Stimulated activated CD4-positive, alpha-beta T cell treated with anti-CD3 and anti-CD28 coated beads, Interleukin-1b, Interleukin-23, amount 100 ng/mL, for 1 hour (primary cell): ENCODE measurements at places on chromosomes 12 and 14.

GRCh38 chr14:82879949-82880535, 1346.4 kb upstream of the SEL1L start:
- DNase-seq = no peak

GRCh38 chr14:74417201-74417600, 8.8 kb downstream of the SYNDIG1L start:
- no peak for DNase-seq

GRCh38 chr14:54116198-54116885, 159.7 kb upstream of the BMP4 start:
- DNase-seq = no peak

GRCh38 chr14:104366931-104367865, 212.4 kb upstream of the C14orf180 start:
- DNase-seq = no peak

DNA sequence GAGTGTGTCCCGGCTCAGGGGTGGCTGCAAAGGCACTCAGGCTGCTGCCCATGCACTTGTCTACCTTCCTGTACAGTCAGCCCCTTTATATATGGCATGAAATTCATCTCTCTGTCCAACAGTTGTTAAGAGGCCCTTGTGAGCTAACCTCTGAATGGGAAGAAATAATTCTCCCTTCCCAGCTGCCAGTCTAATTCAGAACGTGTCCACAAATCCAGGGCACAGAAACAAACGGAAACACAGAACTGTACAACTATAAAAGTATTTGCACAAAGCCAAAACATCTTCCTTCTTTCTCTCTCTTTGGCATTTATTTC, 849 bp downstream of the KRT5 start:
- DNase-seq = no peak

- DNase-seq = no peak
Observed at GRCh38 chr14:60655898-60656685, 6.8 kb upstream of the SIX1 start.

DNA sequence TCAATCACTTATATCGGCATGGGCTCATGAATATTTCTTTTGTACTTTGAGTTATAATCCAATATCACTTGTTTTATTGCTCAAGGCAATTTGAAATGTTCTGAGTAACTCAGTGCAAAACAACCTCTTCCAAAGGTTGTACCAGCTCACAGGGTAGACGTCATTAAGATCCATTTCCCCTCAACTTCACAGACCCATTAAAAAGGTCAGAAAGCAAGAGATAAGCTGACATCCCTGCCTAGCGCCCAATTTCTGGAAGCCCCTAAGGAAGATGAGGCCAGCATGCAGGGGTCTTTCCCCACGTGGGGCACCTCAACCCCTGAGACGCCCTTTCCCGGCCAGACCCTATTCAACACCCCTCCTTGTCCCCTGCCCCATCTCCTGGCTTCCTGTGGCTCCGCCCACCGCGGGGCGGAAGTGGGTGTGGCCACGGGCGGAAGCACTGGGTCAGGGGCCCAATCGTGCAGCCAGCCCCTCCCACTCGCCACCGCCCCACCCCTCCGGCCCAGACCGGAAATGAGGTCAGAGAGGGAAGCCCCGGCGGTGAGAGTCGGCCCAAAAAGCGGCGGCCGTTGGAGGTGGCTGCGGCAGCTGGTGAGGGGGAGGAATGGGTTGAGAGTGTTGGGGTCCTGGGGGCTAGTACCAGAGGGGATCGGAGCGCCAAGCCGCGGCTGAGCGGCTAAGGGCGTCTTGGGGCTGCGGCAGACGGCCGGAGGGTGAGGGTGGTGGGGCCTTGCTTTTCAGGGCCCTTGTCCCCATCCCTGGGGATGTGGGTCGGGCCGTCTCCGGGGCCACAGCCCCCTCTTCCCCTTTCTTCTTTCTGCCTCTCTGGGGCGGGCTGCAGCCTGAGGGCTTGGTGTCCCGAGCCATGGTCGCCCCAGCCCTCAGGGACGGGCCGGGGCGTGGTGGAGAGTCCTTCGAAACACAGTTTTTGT, at the start of gene GPATCH2L:
Gene GPATCH2L, plus strand, starts transcription at position 525 of the 935 bp plus-strand sequence. CDS start 2,442 bp downstream, outside the sequence.
- DNase-seq = peak; percentile 91

DNA sequence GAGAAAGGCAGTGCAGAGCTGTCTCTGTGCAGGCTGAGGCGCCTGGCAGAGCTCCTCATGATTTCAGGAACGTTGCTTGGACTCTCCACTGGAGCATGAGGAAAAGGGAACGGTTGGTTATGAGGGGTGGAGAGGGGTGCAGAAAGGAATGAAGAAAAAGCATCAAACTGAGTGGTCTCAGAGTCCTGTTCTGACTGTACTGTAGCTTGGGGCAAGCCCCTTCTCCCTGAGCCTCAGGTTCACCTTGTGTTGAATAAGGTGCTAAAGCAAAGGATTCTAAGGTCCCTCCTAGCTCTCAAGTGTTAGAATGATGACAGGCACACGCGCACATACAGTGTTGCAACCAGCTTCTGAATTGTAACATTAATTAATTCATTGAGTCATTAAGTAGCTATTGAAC, 125.2 kb upstream of the PARP11 start:
- no peak for DNase-seq

GRCh38 chr12:128408669-128409068, 141.7 kb downstream of the TMEM132C start:
- no peak for DNase-seq

DNA sequence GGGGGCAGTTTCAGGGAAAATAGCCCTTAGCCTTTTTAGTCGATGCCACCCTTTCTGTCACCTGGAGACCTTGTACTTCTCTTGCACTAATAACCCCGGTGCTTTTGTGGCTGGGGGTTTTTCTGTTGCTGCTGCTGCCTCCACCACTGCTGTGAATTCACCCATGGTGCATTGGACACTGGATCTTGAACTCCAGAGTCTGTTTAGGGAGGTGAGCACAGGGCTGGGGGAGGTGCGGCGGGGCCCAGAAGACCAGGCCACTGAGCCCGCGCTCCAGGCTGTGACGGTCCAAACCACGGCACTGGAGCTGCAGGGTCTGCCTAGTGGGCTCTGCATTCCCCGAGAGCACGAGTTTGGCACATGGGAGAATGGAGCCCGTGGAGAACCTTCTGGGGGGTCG, 100.6 kb downstream of the NINJ2 start:
- DNase-seq = no peak

- DNase-seq = no peak
Observed at GRCh38 chr14:95273001-95273978, 46.4 kb downstream of the CLMN start.

- DNase-seq = no peak
Observed at GRCh38 chr14:89881839-89882238, 72.7 kb downstream of the EFCAB11 start.

DNA sequence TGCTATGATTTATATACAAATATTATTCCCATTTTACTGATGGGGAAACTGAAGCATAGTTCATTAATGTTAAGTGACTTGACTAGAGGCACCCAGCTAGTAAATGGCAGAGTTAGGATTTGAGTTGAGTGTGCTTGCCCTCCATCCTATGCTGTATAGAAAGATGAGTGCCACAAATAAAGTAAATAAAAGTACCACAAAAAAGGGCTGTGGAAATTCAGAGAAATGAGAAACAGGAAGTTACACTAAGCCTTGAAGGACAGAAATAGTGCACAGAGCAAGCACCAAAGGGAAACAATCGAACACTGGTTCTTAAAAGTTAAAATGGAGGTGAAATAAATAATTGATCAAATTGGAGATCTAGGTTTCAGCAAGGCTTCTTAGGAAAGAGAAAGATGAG, 9.2 kb upstream of the ABCD2 start:
- DNase-seq = no peak

DNA sequence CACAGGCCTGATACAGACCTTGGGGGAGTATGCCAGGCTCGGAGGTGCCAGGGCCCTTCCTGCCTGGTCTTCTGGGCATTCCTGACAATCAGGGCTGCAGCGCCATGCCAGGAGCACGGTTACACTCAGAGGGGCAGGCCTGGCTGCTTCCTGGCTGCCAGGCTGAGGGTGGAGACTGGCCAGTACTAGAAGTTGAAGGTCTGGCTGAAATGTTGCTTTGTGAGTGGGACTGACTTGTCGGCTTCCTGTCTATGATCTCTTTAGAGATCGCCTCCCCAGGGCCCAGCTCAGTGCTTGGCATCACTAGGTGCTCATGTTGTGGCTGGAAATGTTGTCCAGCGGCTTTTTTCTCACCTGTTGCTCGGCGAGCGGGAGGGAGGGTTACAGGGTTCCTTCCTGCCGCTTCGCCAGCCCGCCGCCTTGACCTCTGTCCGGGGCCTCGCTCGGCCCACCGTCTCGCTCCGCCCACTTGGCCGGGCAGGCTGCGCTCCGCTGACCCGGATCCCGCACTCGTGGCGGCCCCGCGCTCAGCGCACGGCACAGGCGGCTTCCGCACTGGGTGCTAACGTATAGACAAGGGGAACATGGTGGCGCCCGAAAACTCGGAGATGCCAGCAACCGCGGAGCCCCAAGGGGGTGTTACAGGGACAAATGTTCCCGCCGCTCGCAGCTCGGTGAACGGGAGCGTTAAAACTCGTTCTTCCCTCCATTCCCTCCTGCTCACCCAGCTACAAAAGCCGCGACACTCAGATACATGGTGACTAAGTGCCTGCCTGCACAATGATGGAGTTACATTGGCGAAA, 32.6 kb downstream of the PAPLN start:
- no peak for DNase-seq

DNA sequence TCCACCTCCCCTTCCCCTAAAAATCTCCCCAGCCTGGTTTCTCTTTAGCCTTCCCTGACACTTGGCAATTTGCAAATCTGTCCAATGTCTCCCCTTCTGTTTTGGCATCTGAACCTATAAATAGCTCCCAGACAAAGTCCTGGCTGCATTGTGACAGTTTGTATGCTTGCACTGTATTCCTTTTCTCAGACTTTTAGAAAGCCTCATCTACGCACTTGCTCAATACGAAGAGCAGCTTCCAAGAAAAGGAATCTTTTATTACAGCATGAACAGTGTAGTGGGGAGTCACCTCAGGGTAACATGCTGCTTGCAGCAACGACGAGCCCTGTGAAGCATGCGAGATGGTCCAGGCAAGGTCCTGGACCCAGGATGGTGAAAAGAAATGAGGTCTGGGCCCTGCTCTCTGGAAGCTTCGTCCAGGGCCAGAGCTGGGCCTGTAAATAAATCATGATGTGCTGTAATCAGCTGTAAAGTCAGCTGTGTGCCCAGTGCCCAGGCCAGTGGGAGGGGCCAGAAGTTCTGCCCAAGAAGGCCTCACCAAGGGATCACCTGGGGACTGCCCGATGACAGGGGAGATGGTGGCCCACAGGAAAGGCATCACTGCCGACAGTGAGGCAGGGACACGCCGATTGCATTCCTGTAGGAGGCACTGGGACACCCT, 88.3 kb downstream of the RIN3 start:
- DNase-seq = no peak

- DNase-seq = no peak
Observed at GRCh38 chr14:99040711-99041110, 231.3 kb downstream of the BCL11B start.

- DNase-seq = no peak
Observed at GRCh38 chr14:91545946-91546716, 36.0 kb upstream of the PPP4R3A start.

GRCh38 chr12:28874758-28875157, 274.3 kb upstream of the FAR2 start:
- DNase-seq = no peak

DNA sequence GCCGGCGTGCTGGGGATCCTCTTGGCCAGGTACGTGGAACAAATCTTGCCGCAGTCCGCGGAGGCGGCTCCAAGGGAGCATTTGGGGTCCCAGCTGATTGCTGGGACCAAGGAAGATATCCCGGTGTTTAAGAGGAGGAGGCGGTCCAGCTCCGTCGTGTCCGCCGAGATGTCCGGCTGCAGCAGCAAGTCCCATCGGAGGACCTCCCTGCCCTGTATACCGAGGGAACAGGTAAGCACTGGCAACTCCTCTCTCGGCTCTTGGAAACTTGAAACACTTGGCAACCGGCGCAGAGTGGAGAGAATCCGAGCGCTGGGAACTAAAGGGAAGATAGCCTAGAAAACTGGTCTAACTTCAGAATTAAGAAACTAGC, 1.7 kb downstream of the PDE3A start:
- DNase-seq = no peak

- DNase-seq = no peak
Observed at GRCh38 chr14:91299121-91300115, 54.9 kb upstream of the GPR68 start.

GRCh38 chr14:63224196-63224595, 20.0 kb downstream of the RHOJ start:
- DNase-seq = no peak

GRCh38 chr12:57214398-57214781, 2.2 kb upstream of the NXPH4 start:
- peak; percentile 34 for DNase-seq

GRCh38 chr12:81078469-81079196, 754 bp downstream of the ACSS3 start:
- no peak for DNase-seq

DNA sequence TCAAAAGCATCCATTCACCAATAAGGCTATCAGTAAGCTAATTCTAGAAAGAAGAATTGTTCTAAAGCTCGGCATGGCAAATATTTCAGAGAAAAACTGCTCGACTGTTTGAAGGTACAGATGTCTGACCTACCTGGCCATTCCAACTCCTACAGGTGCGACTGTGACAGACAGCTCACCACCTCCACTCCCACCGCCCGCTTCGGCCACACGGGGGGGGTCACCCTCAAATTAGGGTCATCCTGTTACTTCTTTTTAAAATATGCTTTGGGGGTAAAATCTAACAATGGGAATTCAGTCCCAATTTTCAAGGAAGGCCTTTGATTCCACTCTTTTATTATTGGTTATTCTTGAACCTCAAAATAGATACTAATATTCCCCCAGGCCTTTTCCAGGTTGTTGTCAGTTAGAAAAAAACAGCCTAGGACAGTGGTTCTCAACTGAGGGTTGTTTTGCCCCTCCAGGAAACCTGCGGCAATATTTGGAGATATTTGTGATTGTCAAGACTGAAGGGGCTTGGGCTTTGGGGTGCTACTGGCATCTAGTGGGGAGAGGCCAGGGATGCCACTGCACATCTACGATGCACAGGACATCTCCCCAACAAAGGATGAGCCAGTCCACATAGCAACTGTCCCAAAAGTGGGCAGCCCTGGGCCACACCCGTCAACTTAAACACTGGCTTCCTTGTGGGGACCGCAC, 81.2 kb downstream of the BCL11B start:
- no peak for DNase-seq

DNA sequence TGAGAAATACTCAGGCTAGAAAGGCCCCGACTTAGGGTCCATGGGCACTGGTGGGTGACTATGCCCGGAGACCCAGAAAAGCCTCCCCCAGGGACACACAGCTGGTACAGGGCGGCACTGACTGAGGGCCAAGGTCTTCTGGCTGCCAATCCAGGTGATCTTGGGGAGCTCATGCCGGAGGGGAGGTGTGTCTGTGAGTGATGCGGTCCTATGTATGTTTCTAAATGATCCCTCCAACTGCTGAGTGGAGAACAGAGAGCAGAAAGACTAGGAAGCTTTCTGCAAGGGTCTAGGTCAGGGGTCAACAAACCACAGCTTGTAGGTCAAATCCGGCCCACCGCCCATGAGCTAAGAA, 391 bp downstream of the SERPINA4 start:
- DNase-seq = no peak
